Epithelial cell of alveolus of lung (primary cell): ENCODE measurements at places on chromosomes 5 and 9. TPM values are rescaled to one million over a fixed set of nuclear protein-coding genes. Genes with fewer than 3 reads are reported as not detected.

Gene TMEM171
- total RNA-seq: 0.24 and 13.7 TPM in 2 replicates

Gene IGIP
- total RNA-seq: 2.1 and 5.0 TPM in 2 replicates

Gene PCDHGA2
- 0.39 and 3.8 TPM in 2 replicates for total RNA-seq

Gene RABGAP1
- 10.3 and 23.0 TPM in 2 replicates for total RNA-seq

Gene FOXD4L3
- not detected in 2 replicates for total RNA-seq

Gene NTRK2
- total RNA-seq: not detected in 2 replicates

Gene FOXD4L4
- under 0.01 and 0.08 TPM in 2 replicates for total RNA-seq

Gene SEPTIN8
- total RNA-seq: 37.9 and 50.1 TPM in 2 replicates

Gene C6
- 1.2 TPM in 1 of 2 replicates, not detected in the other for total RNA-seq

Gene SEMA6A
- 0.78 and 3.4 TPM in 2 replicates for total RNA-seq

Gene PPP2CA
- total RNA-seq: 58.6 and 156 TPM in 2 replicates

Gene CTNND2
- not detected in 2 replicates for total RNA-seq

Gene ENTREP1
- not detected in 2 replicates for total RNA-seq

Gene NPDC1
- total RNA-seq: 25.2 and 54.9 TPM in 2 replicates

Gene DDX4
- total RNA-seq: not detected in 2 replicates

Gene GABRA6
- total RNA-seq: not detected in 2 replicates

Gene CEP120
- 11.8 and 15.0 TPM in 2 replicates for total RNA-seq

Gene PCDHA13
- total RNA-seq: not detected in 2 replicates

Gene EPB41L4B
- 1.7 TPM in 1 of 2 replicates, not detected in the other for total RNA-seq

Gene ADAMTS6
- total RNA-seq: 18.4 and 32.3 TPM in 2 replicates

Gene AGXT2
- total RNA-seq: not detected in 2 replicates

Gene GFPT2
- 25.4 and 126 TPM in 2 replicates for total RNA-seq

Gene CNOT8
- 53.8 and 68.9 TPM in 2 replicates for total RNA-seq

Gene EIF4E1B
- not detected in 2 replicates for total RNA-seq

Gene ELAVL2
- 0.96 TPM in 1 of 2 replicates, not detected in the other for total RNA-seq

Gene PDCD1LG2
- total RNA-seq: 4.7 TPM in 1 of 2 replicates, not detected in the other

Gene INSL4
- total RNA-seq: not detected in 2 replicates

Gene FKTN
- 9.8 and 15.3 TPM in 2 replicates for total RNA-seq

Gene STKLD1
- total RNA-seq: 0.13 and 1.4 TPM in 2 replicates

Gene DMRT3
- total RNA-seq: not detected in 2 replicates

Gene ANKRD55
- 0.40 TPM in 1 of 2 replicates, not detected in the other for total RNA-seq

Gene PRDM9
- not detected in 2 replicates for total RNA-seq

Gene ZNF782
- total RNA-seq: 3.5 and 4.5 TPM in 2 replicates

Gene TLX3
- not detected in 2 replicates for total RNA-seq

Gene SLC25A48
- not detected in 2 replicates for total RNA-seq
